ENCODE measurements at places on chromosomes 16 and 17.

- DNase-seq = peak; percentile 30
Observed at GRCh38 chr17:68431661-68432071, 25.6 kb downstream of the WIPI1 start.

DNA sequence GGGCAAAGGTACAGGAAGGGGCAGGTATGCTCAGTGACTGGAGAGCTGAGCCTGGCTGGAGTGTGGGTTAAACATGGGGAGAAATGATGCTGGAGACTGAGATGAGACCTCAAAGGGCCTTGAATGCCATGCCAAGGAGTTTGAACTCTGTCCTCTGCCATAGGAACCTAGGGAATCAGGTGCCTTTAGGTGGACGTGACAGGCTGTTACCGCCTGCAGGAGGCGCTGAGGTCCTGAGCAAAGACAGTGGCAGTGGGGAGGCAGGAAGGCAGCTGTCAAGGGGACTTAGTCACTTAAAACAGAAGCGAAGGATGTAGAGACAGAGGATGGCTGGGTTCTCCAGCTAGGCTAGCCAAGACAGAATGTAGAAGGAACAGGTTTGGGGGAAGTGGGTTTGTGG is 9.1 kb downstream of the PSMB3 start:
- DNase-seq = no peak

- peak; percentile 12 for DNase-seq
Observed at GRCh38 chr17:74522381-74523105, 8.7 kb downstream of the CD300LB start.

DNA sequence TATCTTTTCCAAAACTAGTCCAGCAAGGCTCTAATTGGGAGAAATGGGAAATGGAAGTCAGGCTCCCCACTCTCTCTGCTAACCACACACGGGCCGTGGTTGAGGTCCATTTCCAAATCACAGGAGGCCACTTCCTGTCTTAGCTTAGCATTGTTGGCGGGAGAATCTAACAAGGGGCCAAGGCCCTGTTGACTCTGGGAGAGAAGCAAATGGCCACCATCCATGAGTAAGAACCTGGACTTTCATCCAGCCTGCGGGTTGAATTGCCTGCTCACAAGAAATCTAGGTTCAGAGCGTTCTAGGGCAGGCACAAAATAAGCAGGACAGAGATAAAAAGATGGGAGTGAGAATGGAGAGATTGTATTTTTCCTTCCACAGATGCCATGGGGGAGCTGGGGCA is 5.7 kb downstream of the FAM20A start:
- no peak for DNase-seq

- DNase-seq = peak; percentile 24
Observed at GRCh38 chr16:11727796-11728543, 14.7 kb downstream of the TXNDC11 start.

DNA sequence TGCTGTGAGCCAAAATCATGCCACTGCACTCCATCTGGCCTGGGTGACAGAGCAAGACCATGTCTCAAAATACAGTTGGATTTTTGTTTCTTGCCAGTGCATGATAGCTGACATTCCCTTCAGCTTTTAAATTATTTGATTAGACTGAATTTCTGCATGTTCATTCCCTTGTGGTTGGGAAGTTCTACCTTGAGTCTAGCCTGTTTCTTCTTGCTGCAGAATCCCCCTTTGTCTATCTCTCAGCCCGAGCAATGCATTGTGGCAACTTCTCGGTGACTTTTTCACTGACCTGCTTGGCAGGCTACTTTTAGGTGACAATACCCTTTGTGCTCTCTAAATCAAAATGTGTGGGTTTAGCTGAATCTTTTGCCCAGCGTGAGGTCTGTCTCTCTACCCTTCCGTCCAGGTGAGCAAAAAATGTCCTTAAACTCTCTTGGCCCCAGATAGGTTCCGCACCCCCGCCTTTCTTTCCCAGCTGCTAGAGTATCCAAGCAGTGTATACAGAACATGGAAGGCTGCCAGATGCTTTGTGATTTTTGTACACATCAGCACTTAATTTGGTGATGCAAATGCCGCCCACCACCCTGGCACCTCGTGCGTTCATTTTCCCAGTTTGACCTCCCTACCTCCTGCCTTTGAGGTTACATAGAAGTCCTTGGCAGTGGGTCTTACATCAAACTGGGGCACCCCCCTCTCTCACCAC is 130.2 kb downstream of the ABCC6 start:
- no peak for DNase-seq

DNA sequence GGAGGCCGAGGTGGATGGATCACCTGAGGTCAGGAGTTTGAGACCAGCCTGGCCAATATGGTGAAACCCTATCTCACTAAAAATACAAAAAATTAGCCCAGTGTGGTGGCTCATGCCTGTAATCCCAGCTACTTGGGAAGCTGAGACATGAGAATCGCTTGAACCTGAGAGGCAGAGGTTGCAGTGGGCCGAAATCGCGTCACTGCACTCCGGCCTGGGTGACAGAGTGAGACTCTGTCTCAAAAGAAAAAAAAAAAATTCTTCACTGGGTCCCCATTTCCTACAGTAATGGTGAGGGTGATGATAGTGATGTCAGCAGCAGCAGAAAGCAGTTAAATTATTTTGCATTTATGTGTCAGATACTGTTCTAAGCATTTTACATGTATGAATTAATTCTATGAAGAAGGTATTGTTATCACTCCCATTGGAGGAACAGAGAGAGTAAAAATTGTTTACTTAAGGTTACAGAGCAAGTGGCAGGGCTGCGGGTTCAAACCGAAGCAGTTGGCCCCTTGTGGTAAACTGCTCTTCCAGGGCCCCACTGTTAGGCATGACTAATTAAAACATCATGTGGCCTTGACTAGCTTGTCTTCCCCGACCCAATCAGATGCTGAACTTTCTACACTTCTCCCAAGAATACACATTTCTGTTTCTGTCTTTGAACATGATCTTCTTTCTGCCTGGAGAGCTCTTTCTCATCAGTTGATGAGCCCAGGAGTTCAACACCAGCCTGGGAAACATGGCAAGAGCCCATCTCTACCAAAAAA is 45.8 kb downstream of the STAT3 start:
- DNase-seq = peak; percentile 42

- no peak for DNase-seq
Observed at GRCh38 chr16:21589551-21589950, 9.8 kb upstream of the METTL9 start.

DNA sequence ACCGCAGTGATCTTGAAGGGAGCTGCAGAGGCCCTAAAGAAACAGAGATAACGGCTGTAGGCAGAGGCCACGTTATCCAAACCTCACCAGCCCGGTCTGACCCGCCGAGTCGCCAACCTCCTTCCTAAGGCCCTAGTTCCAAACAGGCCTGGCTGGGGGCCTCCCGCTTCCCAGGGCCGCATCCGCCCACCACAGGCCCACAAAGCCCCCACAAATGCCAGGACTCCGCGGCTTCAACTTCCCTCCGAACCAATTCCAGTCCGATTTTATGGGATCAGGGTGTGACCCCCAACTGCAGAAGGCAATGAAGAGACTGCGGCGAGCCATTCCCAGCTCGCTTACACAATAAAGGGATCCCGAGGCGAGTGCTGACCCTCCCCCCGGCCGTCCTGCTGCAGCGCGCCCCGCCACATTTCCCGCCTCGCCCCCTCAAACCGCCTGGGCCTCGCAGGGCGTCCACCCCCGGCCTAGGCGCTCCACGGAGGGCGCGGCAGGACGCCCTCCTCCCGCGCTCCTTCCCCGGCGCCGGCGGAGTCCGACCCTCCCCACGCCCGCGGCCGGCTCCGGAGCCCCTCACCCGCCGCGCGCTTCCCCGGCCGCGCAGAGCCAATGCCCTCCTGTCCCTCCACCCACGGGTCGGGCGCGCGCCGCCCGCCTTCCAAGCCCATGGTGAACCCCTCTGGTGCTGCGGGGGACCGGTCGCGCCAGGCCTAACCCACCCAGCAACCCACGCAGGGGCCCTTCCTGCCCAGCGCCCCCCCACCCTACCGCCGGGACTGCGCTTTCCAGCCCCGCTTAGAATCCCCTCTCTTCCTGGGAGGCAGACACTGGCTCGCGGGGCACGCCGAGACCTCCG is 926 bp downstream of the MYH10 start:
- peak; percentile 28 for DNase-seq

GRCh38 chr17:29399634-29400033 is 9.5 kb downstream of the TAOK1 start:
- DNase-seq = no peak

DNA sequence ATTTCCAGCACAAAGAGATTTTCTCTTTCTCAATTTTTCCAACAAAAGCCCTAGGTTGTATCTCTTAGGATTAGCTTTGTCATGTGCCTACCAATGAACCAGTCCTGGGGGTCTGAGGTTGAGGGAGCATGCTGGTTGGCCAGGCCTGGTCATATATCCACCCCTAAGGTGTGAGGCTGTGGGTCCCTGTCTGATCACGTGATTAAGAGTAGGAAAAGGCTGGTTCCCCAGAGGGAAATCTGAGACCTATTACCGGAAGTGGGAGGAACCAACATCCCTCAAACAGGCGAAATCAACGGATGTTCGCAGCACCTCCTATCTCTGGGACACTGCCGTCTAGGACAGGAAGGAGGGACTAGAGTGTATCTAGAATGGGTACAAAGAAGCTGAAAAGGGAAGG is 185.7 kb upstream of the IRX5 start:
- DNase-seq = no peak

DNA sequence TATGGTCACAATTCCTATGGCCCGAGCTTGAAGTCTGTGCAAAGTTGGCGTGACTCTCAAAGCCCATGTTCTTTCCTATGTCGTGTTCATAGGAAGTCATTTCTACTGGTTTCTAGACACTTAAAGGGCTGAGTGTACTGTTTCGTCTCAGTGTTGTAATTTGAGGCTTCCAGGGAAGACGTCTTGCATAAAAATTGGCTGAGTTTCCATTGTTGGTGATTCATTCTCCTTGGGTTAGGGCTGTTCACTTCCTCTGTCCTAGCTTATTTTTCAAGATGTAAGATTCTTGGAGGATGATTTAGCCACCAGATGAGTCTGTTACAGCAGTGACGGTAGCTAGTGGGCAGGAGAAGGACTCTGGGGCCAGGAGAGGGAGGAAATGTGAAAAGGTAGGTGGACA is 43.1 kb downstream of the PIK3R5 start:
- no peak for DNase-seq

- DNase-seq = no peak
Observed at GRCh38 chr17:39147221-39148185, 3.9 kb downstream of the PLXDC1 start.

GRCh38 chr16:79758615-79759346 is 158.2 kb upstream of the MAF start:
- no peak for DNase-seq

DNA sequence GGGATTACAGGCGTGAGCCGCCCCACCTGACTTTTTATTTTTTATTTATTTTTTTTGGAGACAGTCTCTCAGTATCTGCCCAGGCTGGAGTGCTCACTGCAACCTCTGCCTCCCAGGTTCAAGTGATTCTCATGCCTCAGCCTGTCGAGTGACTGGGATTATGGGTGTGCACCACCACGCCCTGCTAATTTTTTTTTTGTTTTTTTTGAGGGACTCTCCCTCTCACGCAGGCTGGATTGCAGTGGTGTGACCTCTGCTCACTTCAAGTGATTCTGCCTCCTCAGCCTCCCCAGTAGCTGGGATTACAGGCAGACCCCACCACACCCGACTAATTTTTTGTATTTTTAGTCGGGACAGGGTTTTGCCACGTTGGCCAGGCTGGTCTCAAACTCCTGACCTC is 7.7 kb downstream of the ZNF207 start:
- DNase-seq = no peak

Measured in GM10248 (cell line).